ENCODE measurements at places on chromosomes 1 and 21. TPM values are rescaled to one million over a fixed set of nuclear protein-coding genes. Genes with fewer than 3 reads are reported as not detected.

- H3K4me3 ChIP-seq, result no peak overlapping the region
- no peak for DNase-seq
- no peaks in the 10 kb centered on the region for H3K36me3 ChIP-seq
- H3K4me1 ChIP-seq, result no peaks in the 10 kb centered on the region
These were observed 3.8 kb downstream of the COLGALT2 start for GRCh38 chr1:184033711-184034167.

AMY2B gene
- 21.2 TPM for total RNA-seq

CFHR3 gene
- 479 TPM for total RNA-seq

SH3GLB1 gene
- 47.5 TPM for total RNA-seq

- no peaks in the 10 kb centered on the region for H3K27me3 ChIP-seq
- H3K4me1 ChIP-seq, result no peaks in the 10 kb centered on the region
- no peak for DNase-seq
These were observed 14.8 kb upstream of the KIF1B start for GRCh38 chr1:10195570-10195969.

DNA sequence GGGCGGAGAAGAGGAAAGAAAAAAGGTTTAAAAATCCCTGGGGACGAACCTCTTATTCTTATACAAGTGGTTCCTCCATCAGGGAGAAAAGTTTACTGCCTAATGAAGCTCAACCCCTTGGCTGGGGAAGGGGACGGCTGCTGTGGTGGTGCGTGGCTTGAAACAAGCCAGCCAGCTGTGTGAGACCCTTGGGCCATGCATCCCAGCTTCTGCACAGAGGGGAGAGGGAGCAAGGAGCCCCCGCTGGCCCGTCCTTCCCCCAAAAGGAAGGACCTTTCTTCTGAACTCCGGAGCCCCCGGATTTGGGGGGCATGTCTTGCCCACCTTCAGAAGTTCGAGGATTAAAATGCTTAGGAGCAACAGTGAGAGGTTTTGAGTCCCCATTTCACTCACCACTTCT is 67.3 kb downstream of the STUM start:
- DNase-seq, result no peak
- H3K27me3 ChIP-seq, result no peaks in the 10 kb centered on the region
- H3K4me1 ChIP-seq, result no peaks in the 10 kb centered on the region
- H3K36me3 ChIP-seq, result no peaks in the 10 kb centered on the region
- no peak overlapping the region for H3K27ac ChIP-seq

RPTN gene
- total RNA-seq, result not detected

Data from right lobe of liver (tissue), 6 donors.